ENCODE measurements at places on chromosomes 12 and 14.

GRCh38 chr12:50524621-50525020 is 19.8 kb downstream of the DIP2B start:
- no peak for DNase-seq

- no peak for DNase-seq
Measured at GRCh38 chr14:36662543-36663403, 1.1 kb downstream of the PAX9 start.

DNA sequence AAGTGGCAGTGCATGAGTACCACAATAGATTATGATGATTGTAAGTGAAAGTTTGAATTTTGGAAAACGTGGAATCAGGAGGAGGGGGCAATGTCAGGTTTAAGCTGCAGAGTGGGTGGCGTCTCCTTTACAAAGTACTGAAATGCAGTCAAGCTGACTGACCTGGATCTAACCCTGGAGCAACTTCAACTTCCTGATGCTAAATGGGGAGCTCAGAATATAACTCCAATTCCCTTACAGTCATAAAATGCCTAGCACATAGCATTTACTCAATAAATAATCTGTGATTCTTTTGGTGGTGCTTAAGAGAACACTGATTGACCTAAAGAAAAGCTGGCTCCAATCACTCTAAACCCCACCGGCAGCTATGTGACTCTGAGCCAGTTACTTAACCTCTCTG is 38.5 kb downstream of the CCDC60 start:
- no peak for DNase-seq

- no peak for DNase-seq
Measured at GRCh38 chr12:108151533-108152169, 22.6 kb downstream of the WSCD2 start.

GRCh38 chr12:14691560-14691959 is 4.8 kb downstream of the GUCY2C start:
- DNase-seq = no peak

- no peak for DNase-seq
Measured at GRCh38 chr12:52525661-52526499, 5.7 kb upstream of the KRT5 start.

GRCh38 chr12:71840231-71840847 is 780 bp downstream of the TBC1D15 start:
- DNase-seq = no peak

- no peak for DNase-seq
Measured at GRCh38 chr14:68604361-68604730, 188.5 kb downstream of the ZFP36L1 start.

- DNase-seq = no peak
Measured at GRCh38 chr12:3274664-3275063, 197.5 kb downstream of the TSPAN9 start.

DNA sequence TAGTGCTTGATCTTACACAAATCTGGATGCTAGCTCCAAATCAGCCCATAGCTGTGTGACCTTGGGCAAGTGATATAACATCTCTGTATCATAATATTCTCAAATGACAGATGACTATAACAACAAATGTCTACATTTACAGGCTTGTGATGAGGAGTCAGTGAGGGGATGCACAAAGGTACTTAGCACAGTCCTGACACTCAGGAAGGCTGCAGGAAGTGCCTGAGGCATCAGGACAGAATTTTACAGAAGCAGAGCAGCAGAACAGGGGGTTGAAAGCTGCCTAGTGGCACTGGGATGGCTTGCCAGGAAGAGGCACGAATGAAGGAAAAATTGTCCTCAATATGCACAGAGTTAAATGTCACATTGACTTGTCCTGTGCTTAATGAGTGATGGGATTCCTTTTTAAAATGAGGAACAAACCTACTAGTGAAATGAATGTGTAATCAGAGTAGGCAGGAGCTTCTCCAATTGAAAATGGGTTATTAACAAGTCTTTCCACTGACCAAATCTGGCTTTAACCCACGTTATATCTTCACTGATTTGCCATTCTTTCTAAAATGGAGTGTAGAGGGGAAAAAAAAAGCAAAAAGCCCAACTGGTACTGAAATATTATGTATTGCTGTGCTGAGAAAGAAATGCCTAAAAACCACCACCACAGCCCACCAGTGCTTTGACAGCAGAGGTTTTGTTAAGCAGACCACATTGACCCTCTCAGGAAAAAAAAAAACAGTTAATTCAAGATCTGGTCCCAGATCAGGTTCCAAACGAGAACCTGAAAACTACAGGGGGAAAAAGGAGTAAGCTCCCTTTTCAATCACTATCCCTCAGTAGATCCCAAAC is 11.6 kb downstream of the BTG1 start:
- no peak for DNase-seq
